D341Med (cell line): ENCODE measurements at places on chromosomes 7 and 10.

DNA sequence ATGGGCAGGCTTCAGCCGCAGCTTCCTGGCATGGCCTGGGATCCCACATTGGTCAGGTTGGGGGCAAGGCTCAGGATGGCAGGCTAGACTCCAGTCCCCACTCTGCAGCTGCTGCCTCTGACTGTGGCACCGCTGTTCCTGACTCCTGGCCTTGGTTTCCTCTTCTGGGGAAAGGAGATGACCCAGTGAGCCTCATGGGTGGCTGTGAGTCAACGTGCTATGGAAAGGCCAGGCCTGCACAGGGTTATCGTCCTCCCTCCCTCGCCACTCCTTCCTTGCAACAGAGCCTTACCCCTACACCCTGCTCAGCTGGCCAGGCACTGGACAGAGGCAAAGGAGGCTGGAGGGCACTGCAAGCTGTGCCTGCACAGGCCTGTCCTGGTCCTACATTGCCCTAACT, 36.1 kb upstream of the CHST15 start:
- no peak for DNase-seq

- DNase-seq = no peak
These were observed at the start of gene SAMD9 for GRCh38 chr7:93117852-93118530. Gene SAMD9 (minus strand): TSS chr7:93117979. CDS start chr7:93106097, 11,882 bp downstream.

GRCh38 chr10:60495338-60496055, 105.8 kb upstream of the ANK3 start:
- no peak for DNase-seq

DNA sequence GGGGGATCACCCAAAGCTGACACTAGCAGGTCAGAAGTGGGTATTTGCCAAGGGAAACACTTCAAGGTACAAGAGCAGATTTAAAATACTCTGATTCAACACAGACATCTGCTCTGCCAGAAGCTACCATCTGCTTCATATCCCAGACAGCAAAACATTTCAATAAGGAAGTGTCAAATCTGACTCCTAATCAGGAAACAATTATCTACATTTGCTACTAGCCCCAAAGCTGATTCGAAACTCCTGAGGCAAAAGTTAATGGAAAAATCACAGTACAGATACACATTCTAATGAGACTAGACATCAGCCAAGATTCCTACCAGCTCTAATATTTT, 48.9 kb downstream of the PARD3 start:
- DNase-seq = peak; percentile 65

- no peak for DNase-seq
These were observed 40.9 kb upstream of the FRMD4A start for GRCh38 chr10:14371581-14371980.

GRCh38 chr10:117350909-117351308, 24.3 kb downstream of the PDZD8 start:
- DNase-seq = no peak

- no peak for DNase-seq
These were observed 93.2 kb downstream of the INPP5A start for GRCh38 chr10:132630666-132631337.

DNA sequence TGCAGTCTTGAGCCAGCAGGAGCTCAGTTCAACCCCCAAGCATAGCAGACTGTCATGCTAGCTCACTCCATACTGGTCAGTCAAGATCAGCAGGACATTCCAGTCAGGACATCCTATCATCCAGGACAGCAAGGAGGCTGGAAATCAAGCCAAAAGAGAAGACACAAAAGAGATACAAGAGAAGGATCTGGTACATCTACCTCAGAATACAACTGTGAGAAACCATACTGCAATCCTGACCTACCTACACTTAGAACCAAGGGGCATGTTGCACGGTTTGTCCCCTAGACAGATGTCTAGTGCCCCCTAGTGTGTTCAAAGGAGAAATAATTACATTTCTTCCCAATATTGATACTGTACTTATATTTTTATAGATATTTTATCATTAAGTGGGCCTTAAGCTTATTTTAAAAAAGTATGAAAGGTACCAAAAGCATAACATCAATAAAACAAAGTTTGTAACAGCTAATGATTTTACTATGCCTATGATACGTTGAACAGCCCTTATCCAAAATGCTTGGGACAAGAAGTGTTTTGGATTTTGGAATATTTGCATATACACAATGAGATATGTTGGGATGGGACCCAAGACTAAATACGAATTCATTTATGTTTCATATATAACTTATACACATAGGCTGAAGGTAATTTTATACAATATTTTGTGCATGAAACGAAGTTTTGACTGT, 26.7 kb downstream of the ERCC6 start:
- DNase-seq = peak; percentile 71

DNA sequence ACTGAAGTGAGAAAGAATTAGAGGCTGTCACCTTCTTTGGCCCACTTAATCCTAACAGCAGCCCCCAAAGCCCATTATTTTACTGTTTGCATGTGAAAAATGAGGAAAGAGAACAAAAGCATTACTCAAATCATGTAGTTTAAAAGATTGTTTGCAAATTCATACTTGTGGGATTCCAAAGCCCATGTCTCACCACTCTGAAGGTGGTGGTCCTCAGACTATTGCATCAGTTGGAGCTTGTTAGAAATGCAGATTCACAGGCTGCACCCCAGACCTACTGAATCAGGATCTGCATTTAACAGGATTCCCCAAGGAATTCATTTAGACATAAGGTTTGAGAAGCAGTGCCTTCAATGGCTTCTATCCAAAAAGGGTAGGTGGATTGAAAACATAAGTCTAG, 93.7 kb upstream of the PDE1C start:
- no peak for DNase-seq

- DNase-seq = no peak
These were observed 34.8 kb downstream of the JMJD1C start for GRCh38 chr10:63430999-63431356.

DNA sequence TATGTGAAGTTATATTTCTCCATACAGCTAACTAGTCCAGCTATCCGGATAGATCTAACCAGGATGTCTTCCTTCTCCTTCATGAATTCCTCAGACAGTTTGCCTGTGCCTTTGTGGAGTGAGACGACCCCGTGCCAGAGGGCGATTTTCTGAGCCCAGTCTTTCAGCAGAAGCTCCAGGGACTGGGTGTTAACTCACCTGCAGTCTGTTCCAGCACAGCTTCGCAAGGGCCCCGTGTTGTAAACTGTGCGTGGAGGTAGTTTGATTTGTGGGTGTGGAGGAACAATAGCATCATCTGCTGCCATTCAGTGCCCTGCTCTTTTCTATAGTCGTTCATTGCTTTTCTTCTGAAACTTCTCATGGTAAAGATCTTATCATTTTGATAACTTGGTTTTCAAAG, 103.8 kb downstream of the INPP5A start:
- no peak for DNase-seq

DNA sequence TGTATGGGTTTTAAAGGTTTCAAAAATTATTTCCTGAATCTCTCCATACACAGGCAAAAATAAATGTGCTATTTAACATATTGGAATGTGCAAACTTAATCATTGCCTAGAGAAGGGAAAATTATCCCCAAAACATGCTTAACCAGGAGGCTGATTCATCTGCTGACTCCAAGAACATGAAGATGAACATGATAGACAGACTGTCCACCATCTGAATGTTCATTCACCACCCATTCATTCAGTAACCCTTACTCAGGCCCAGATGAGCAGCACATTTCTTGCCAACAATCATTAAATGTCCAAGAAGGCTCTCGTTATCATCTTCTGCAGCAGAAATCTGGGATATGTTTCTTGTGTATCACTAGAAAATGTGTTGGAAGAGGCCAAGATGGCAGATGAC, 110.6 kb downstream of the PPP1R9A start:
- DNase-seq = no peak

DNA sequence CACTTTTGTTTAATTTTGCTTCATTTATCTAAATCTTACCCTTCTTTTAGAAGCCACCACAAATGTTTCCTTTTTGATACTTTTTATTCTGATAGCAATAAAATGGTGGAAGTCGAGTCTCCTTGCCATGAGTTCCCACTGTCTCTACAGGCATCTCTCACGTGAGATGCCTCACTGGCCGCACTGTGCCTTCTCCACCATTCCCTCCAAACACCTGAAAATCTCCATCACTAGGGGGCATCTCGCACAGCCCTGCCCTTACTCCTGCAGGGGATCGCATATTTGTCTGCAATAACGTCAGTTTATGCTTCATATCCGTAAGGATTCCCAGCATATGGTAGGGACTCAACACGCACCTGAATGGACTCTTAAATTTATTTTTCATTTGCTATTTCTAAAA, 56.3 kb upstream of the NCAPG2 start:
- DNase-seq = no peak

GRCh38 chr7:35905555-35905954, 104.7 kb downstream of the SEPTIN7 start:
- DNase-seq = no peak

DNA sequence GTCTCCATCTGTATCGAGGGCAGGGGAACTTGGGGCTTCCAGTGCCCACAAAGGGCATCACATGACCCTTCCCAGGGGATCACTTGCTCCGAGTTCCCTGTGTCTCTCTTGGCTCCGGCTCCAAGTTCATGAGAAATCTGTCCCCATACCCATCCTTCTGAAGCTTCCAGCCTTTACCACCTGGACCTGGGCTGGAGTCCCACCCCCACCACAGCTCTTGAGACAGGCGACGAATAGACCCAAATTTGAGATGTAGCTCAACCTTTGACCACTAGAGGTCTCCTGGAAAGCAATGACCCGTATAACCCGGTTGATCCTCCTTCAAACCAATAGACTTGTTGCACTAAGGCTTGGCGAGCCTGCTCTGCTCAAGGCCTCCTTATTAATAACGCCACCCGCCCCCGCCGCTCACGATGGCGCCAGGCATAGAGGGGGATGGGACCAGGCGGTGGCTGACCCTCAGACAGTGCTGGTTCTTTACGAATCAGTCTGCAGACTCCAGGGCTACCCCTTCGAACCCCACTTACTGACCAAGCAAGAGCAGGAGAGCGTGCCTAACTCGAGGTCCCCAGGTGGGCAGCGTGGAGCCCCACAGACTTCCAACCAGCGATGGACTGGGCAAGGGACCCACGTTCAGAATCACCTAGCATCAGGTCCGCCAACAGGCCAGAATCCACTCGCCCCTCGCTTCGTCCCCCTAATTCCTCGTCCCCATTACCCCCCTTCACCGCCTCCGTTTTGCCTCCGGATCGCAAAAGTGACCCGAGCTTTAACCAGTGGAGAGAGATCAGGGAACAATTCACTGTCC, 4.4 kb upstream of the ARID5B start:
- peak; percentile 80 for DNase-seq

DNA sequence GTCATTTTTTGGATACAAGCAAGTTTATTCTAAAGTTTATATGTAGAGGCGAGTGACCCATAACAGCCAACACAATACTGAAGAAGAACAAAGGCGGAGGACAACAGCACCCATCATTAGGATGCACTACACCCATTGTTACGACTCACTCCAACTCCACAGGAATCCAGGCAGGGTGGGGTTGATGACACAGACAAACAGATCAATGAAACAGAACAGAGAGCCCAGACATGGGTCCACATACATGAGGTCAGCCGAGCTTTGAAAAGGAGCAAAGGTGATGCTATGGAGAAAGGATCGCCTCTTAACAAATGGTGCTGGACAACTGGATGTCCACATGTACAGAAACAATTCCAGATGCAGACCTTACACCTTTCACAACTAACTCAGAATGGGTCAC, 426.4 kb downstream of the PTPRN2 start:
- DNase-seq = no peak

DNA sequence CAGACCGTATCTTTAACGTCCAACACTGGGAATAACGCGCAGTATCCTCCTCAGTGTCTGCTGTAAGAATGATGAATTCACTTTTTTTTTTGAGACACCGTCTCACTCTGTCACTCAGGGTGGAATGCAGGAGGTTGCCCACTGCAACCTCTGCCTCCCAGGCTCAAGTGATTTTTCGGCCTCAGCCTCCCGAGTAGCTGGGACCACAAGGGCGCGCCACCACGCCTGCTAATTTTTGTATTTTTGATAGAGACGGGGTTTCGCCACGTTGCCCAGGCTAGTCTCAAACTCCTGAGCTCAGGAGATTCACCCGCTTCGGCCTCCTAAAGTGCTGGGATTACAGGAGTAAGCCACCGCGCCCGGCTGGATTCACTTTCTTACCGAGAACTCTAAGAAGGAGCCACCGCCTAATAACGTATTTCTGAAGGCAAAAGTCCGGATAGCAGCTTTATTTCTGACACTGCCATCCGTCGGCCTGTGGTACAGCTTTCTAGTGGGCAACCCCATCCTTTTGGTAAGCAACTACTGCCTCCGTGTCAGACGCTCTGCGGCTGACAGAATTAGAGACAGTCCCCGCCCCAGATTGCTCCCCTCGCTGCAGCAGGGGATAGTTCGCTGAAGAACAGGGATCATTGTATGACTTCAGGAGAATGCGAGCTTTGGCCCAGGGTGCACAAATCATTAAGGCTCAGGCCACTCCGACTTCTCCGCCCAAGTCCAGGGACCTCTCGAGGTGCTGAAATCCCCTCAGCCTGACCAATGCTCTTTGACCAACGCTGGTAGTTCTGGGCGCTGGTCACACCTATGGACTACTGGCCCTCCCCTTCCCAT, 662 bp downstream of the POLR3A start:
- peak; percentile 36 for DNase-seq

GRCh38 chr7:117188949-117189592, 133.8 kb downstream of the WNT2 start:
- no peak for DNase-seq

- DNase-seq = peak; percentile 77
These were observed 16.8 kb downstream of the OCM2 start for GRCh38 chr7:97973206-97973658.

DNA sequence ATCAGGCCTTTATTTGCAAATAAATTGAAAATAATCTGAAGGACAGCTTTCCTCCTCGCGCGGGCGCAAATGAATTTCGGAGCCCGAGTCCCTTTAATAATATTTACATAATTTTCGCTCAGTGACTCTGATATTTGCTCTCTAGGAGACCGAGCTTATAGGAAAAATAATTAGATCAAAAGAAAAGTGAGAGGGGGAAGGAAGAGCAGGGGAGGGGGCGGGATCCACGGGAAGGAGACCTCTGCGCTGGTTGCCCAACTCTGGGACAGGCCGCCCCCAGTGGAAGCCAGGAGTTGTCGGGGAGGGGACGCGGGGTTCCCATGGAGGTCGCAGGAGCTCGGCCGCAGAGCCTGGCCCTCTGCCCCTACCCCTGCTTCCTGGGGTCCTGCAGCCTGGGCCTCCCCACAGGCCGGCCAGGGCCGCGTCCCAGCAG, 5.8 kb downstream of the UNCX start:
- DNase-seq = no peak

GRCh38 chr10:30207485-30208052, 141.5 kb downstream of the MTPAP start:
- no peak for DNase-seq

DNA sequence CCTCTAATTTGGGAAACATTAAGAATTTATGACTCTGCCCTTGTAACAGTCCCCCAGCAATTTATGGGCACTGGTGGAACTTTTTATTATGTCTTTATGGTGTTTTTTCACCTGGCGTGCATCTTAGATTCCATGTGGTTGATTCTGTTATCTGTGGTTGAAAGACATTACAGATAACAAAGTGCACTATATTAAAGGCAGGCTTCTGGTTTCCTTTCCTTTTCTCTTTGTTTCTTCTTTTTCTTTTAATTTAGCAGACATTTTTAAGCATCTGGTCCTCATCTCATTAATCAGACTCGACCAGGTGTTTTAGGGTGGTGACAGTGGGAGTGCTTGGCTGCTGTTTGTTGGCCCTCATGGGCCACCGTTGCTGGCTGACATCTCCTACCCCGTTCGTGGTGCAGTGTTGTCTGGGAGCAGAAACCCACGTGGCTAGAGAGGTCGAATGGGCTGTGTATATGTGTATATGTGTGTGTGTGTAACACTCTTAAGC, 77.4 kb downstream of the LRMDA start:
- DNase-seq = no peak
